EH (cell line): ENCODE measurements at places on chromosomes 2 and 18.

- DNase-seq, result peak; percentile 36
Observed at GRCh38 chr2:162212366-162212765, 30.9 kb downstream of the FAP start.

DNA sequence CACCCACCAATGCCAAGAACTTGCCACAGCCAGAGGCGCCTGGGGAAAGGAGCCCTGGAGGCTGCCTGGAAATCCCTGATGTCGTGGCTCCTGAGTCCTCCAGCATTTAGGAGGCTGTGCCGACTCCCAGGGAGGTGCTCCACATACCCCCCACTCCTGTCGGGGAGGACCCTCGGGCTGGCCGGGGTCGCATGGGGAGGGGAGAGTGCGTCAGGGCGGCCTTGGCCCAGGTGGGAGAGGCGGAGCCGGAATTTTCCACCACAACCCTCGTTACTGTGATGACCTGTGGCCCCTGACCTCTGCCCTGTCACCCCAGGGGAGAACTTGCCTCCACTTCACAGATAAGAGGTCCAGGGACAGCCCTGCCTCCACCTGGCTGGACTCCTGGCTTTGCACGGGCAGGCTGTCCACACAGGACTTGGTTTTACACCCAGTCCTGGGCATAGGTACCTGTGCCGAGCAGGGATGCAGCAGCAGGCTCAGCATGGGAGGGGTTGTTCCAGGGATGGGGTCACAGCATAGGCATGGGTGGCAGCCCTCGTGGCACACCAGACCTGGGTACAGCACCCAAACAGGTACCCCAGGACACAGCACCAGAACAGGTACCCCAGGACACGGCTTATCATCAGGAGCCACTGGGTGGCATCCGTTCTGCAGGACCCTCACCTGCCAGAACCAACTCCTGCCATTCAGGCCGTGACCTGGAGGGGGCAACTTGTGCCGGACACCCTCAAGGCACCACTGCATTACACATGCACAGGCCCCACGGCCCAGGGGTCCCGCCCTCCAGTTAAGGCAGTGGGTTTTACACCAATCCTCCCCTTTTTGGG, 12.3 kb upstream of the AGXT start:
- DNase-seq, result no peak

GRCh38 chr2:199019898-199020507, 437.7 kb downstream of the SATB2 start:
- DNase-seq, result peak; percentile 55

- DNase-seq, result no peak
Observed at GRCh38 chr2:135163306-135163705, 111.2 kb downstream of the RAB3GAP1 start.

- DNase-seq, result peak; percentile 91
Observed at GRCh38 chr2:217551252-217551899, 451.4 kb downstream of the TNS1 start.

GRCh38 chr2:158699323-158699722, 95.8 kb upstream of the DAPL1 start:
- no peak for DNase-seq

DNA sequence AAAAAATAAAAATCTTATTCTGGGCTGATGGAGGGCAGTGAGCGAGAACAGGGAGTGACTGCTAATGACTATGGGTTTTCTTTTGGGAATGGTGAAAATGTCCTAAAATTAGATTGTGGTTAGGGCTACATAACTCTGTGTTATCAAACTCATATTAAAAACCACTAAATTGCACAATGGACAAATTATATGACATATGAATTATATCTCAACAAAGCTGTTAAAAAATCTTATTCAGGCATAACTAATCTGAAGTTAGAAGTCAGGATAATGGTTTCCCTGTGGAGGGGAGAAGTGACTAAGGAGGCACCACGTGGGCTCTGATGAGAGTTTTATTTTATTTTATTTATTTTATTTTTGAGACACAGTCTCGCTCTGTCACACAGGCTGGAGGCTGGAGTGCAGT, 32.1 kb upstream of the DPP4 start:
- peak; percentile 72 for DNase-seq

GRCh38 chr2:40642726-40643125, 190.8 kb upstream of the SLC8A1 start:
- no peak for DNase-seq
